ENCODE measurements at places on chromosomes 1 and 21.

DNA sequence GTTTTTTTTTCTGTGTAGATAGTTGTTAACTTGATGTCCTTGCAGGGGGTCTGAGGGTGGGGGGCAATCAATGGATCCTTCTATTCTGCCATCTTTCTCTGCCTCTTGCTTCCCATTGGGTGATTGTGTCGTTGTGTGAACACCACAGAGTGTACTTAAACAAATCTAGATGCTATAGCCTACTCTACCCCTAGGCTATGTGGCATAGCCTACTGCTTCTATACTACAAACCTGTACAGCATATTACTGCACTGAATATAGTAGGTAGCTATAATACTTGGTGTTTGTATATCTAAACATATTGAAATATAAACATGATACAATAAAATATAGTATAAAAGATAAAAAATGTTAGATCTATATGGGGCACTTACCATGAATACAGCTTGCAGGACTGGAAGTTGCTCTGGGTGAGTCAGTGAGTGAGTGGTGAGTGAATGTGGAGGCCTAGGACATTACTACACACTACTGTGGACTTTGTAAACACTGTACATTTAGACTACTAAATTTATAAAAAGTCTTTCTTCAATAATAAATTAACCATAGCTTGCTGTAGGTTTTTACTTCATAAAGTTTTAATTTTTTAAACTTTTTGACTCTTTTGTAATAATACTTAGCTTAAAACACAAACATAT lies 105.4 kb downstream of the CENPF start:
- DNase-seq: no peak

GRCh38 chr1:163147019-163147418 lies 55.7 kb downstream of the RGS5 start:
- DNase-seq: no peak

- DNase-seq: peak; percentile 20
Observed at GRCh38 chr21:45973475-45974072, 8.0 kb upstream of the COL6A1 start.

- no peak for DNase-seq
Observed at GRCh38 chr1:172898866-172899265, 151.9 kb downstream of the TNFSF18 start.

GRCh38 chr1:1427820-1428148 lies 6.7 kb upstream of the ANKRD65 start:
- no peak for DNase-seq

DNA sequence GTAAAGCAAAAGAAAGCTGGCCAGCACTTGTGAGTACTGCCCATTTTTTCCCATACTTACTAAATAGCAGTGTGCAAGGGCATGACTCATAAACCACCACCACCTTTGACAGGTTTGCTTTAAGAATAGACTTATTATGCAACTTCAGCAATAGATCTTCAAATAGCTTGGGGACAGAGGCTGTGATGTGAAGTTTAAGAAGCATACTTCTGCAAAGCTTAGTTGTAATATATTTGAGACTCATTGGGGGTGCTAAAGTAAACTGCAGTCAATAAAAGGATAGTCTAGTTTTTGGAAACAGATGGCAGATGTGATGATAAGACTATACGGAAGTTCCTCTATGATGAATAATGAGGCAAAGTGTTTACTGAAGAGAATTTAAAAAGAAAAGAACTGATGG lies 210.0 kb downstream of the PLA2G4A start:
- DNase-seq: no peak

DNA sequence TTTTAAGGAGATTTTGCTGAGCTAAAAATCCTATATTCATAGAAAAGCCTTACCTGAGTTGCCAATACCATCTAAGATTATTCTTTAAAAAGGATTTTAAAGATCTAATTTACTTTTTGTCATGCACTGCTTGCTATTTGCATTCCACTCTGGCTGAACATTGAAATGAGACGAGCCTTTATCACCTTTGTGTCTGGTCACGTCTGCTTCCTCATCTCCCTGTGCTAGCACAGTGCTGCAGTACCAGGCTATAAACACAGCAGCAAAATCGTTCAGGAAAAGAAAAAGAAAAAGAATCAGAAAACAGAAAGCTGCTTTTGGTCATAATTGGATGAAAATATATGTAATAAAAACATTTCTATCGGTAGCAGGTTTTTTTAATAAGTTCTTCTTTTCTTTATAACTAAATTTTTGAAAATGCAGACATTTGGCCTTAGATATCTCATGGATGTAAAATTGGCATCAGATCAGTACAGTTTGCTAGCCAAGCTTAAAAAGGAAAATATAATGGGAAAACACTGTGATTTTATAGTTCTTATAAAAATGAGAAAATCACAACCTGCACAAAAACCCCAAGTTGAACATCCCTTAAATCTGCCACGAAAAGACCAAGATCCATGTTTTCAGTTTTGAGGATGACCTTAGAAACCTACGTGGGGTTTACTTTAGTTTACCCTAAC lies 735.7 kb upstream of the CXADR start:
- DNase-seq: no peak

DNA sequence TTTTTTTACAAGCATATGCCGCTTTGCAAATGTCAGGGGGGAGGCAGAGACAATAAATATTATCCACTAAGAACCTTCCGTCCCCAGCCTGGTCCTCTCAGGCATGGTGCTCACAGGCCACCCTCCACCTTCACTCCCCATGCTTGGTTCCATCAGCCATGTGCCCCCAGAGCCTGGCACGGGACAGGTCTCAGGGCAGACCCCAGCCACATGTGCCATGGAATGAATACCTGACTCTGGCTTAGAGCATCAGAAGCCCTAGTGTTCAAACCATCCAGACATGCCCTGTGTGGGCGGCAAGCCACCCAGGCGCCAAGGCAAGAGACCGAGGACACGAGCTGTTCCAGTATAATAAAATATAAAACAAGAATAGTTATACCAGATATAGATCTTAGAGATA lies 5.4 kb downstream of the LSS start:
- DNase-seq: no peak

DNA sequence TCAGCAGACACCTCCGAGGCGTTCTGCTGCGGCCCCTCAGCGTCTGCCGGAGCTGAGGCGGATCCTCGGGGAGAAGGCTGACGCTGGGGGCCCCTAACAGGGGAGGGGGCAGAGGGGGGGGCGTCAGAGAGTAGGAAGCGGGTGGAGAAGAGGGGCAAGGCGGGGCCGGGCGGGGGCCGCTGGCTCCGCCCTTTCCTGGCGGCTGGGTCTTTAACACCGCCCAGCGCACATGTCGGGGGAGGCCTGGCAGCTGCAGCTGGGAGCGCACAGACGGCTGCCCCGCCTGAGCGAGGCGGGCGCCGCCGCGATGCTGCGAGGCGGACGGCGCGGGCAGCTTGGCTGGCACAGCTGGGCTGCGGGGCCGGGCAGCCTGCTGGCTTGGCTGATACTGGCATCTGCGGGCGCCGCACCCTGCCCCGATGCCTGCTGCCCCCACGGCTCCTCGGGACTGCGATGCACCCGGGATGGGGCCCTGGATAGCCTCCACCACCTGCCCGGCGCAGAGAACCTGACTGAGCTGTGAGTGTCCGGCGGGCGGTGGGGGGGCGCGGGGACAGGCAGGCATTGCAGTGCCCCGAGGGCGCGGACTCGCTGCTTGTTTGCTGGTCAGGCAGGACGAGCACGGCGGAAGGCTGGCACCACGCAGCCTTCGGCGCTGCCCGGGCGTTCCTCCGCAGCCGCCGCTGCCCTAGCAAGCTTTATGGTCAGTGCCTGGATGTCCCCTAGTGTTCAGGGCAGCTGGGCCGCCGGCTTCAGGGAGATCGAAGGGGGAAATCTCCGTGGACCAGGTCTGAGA lies at the start of gene NTRK1:
TSS of gene NTRK1 (plus strand) at position 238 of the 796 bp plus-strand sequence. CDS start at position 308, 70 bp downstream.
- peak; percentile 59 for DNase-seq

DNA sequence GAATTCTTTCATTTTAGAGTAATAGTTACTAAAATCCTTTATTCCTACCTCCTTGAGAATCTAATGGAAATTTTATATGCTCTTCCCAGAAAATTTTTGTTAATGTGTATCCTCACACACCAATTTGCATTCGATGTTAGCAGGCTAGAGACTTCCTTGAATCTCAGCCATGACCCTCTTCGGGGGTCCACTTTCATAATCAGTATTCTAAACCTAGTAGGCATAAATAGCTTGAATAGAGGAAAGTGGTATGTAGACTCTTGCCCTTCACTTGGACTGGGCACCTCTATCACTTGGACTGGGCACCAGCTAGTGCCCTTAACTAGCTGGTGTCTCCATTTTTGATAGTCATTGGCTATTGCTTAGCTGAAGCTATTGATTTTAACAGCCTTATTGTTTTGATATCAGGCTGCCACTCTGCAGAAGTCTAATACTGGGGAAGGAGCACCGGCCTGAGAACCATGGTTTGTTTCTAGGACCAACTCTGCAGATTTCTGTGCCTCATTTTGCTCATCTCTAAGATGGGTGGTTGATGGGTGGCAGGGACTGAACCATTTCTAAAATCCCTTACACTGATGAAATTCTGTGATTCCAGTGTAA lies 42.8 kb downstream of the MRPL39 start:
- DNase-seq: no peak
